Stimulated activated CD4-positive, alpha-beta T cell treated with anti-CD3 and anti-CD28 coated beads, TNF-alpha, amount 100 ng/mL, for 4 hours (primary cell): ENCODE measurements at places on chromosomes 4 and X.

- DNase-seq, result no peak
Measured at GRCh38 chr4:129059028-129059427, 34.3 kb downstream of the SCLT1 start.

DNA sequence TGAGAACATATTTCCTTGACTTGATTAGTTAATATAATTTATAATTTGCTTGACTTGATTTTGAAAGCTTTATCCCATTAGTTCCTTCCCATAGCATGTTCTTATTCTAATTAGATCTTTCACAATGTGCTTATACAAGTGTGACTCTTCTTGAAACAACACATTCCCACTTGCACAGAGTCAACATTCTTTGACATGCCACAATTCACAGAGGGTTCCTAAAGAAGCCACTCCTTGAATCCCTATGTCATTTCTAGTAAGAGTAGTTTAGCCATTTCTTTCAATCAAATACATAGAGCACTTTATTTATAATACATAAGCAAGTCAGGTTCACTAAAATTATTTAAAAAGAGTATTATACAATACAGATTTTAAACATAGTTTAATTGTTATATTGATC is 228.9 kb upstream of the GRID2 start:
- no peak for DNase-seq

DNA sequence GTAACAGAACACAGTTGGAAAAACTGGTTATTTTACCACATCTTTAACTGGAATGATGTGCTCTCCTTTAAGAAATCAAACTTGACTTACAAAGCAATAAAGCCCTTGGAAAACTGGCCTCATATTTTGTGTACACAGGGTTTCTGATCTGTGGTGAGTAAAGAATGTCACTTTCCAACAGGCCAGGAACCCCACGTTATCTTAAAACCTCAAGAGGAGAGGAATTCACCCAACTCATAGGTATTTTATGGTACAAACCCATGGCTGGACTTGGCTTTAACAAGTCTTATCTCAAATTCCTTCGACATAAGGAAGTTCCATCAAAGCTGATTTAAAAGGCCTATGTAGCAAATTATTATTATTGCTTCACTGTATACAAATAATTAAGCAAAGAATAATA is 1735.1 kb downstream of the PCDH7 start:
- no peak for DNase-seq

- DNase-seq, result no peak
Measured at GRCh38 chr4:101961144-101961543, 170.6 kb downstream of the BANK1 start.

- DNase-seq, result no peak
Measured at GRCh38 chr4:143711543-143712154, 11.2 kb upstream of the FREM3 start.

GRCh38 chrX:39969099-39969818 is 128.5 kb downstream of the BCOR start:
- DNase-seq, result no peak

GRCh38 chr4:108058685-108059440 is 69.2 kb downstream of the HADH start:
- DNase-seq, result no peak

DNA sequence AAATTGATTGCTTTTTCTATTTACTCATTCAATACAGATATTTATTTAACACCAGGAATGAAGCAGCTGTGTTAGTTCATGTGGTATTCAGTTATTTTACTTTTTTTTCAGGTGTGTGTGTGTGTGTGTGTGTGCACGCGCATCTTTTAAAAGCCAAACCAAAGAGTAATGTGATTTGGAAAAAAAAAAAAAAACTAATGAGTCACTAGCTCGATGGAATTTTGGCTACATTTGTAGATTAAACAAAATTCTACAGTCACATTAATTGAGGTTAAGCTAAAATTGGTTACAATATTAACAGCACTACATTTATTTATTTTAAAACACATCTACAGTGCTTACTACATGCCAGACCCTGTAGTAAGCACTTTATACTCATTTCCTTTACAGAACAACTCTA is 66.8 kb downstream of the HHIP start:
- no peak for DNase-seq

DNA sequence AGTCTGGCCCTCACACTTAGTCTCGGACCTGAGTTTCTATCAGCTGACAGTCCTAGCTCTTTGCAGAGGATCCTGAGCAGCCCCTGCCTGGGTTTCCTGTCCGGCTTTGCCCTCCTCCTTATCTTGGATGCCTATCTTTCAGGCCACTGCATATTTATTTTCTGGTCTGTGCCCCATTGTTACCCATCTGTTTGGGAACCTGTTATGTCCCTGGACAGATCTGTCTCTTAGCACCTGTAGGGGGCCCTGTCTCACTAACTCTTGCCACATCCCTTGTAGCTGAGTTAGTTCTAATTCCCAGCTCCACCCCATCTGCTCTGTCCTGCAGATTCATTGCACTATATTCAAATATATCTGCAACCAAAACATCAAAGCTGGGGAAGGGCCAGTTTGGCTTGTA is 514.9 kb upstream of the LCORL start:
- DNase-seq, result no peak

DNA sequence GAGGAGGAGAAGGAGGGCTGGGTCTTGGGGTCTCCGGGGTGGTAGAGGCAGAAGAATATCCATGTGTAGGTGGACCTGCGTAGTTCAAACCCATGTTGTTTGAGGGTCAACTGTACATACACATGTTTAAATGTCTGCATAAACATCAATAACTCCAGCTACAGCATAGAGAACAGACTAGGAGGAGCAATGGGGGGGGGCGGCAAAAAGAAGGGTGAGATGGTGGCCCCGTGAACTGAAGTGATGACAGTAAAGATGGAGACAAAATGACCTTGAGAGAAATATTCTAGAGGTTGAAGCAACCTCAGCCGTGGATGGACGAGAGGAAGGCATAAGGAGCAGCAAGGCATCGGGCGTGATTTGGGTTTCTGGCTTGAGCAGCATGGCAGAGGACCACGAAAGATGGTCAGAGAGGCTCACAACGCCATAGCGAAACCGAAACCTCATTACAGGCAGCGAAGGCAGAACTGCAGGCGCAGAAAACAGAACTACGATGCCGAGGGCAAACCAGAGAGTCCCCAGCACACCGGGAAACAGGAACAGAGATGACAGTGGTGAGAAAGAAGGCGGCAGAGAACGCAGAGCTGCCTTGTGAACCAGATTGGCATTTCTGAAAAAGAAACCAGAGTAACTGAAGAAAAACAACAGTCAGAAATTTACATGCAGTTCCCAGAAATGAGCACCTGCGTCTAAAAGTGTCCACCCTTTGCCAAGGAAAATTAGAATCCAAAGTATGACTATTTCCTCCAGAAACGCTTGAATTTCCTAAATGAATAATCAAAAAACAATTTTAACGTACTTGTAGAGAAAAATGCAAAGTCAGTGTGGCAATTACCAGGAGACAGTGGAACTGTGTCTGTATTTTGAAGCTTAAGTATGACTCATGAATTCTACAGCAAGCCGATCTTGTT is 50.3 kb upstream of the ENPP6 start:
- peak; percentile 32 for DNase-seq

DNA sequence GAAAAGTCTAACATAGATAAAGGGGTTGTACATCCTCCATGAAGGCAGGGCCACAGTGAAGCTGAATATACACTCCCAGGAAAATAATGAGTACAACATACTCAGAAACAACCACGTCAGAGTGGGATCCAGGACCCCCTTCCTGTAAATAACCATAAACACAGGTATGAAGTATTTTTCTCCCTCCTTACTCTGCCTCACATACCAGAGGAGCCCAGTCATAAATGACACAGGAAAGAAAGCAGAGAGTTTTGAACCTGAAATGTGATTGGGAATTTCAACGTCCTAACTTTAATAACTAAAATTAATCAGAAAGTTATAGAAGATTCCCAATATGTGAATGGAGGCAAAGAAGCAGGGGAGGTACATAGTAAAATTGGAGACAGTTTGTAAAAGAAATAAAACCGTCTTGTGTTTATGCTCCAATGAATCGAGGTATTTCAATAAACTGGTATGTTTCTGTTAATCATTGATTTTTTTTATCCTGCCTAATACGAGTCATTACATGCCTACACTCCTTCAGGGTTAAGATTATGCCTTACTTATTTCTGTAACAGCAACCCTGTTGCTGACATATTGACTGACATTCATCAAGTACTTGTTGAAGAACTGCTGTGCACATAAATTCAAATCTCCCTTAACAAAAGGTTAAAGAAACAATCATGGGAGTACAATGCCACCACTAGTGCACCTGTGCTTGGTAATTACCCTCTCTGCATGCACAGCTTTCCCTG is 431.3 kb downstream of the KCNIP4 start:
- DNase-seq, result no peak

GRCh38 chrX:39318506-39319343 is 517.5 kb downstream of the MID1IP1 start:
- DNase-seq, result no peak

GRCh38 chr4:94766856-94767255 is 9.1 kb downstream of the BMPR1B start:
- DNase-seq, result no peak

DNA sequence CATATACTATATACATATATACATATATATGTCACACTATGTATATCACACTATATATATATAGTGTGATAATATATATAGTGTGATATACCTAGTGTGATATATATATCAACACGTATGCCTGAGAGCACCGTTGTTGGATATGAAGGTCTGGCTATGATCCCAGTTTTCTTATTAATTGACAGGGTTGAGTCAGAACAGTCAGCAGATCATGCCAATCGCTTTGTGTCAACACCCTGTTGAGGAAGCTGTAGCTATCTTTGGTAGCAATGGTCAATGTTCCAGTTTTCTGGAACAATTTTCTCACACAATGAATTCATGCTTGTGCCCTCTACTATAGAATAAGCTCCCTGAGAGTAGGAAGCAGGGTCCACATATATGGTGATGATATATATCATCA is 496.0 kb upstream of the AGA start:
- DNase-seq, result no peak

GRCh38 chr4:115515366-115515765 is 401.9 kb upstream of the NDST4 start:
- DNase-seq, result no peak

DNA sequence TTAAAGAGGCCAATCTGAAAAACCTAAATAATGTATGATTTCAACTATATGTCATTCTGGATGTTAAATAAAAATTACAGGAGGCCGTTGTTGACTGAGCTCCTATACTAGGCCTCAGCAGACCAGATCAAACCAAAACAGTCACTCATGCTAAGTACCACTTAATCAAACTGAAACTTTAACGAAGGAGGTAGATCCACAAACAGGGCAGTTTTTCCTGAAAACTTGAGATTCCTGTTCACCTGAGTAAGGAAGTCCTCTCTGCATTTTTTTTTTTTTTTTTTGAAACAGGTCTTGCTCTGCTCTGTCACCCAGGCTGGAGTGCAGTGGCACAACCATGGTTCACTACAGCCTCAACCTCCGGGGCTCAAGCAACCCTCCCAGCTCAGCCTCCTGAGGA is 27.7 kb downstream of the MANBA start:
- no peak for DNase-seq

GRCh38 chr4:75512386-75513211 is 1.6 kb downstream of the RCHY1 start:
- no peak for DNase-seq

DNA sequence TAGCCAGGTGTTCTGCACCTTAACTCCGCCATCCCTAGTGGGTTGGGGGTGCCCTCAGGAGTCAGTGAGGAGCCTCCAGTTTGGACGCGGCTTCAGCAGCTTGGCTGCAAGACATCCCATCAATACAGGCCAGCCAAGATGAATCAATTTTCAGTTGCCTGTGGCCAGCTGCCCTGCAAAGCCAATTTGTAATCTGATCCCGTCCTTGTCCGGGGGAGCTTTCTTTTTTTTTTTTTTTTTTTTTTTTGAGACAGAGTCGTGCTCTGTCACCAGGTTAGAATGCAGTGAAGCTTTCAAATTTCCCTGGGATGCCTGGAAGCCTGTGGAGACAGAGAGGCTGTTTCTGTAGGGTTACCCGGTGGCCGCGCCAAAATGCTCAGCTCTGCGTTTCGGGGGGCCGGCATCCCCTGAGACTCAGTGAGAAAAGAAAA is 192.5 kb downstream of the ASMT start:
- no peak for DNase-seq

DNA sequence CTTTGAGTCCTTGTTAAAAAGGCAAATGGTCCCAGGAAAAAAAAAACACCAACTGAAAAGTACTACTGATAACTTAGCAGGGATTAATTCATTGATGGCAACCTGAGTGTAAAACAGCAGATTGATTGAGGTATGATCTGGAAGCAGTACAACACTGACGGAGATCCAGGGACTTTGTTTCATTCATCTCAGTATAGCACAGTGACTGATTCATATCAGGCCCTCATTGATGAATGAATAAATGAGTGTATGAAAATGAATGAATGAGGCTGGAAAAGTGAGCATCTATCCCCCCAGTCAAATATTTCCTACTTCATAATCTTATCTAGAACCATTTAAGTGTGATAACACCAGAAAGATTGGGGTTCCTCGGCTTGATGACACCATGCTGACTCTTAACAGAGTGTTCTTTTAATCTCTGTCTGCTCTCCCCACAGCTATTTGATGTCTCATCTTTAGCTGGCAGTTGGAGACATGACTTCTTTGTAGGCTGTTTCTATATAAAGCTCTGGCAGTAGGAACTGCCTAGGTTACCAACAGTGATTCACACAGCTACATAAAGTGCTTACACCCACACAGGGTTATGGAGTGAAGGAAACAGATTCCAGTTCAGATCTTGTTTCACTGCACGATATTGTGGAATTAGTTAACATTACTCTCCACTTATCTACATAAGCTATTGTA is 18.6 kb upstream of the RNF128 start:
- DNase-seq, result no peak

GRCh38 chr4:60033826-60034225 is 1166.3 kb upstream of the ADGRL3 start:
- no peak for DNase-seq

DNA sequence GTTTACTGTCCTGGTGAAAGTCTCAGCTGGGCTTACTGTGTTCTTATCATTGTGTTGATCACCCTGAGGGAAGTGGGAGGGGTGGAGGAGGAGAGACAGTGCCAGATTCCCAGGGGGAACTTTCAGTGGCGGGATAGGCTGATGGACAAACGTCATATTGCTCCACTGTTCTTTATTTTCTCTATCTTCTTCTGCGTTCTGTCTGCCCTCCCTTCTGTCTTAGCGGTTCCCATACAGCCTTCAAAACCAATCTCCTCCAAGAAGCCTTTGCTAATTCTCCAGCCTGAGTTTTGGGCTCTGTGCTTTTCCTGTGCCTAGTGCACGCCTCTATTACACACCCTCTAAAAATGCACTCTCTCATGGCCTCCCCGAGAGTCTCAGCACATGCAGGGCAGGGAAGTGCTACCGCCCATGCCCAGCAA is 448.7 kb upstream of the FAT1 start:
- DNase-seq, result no peak

DNA sequence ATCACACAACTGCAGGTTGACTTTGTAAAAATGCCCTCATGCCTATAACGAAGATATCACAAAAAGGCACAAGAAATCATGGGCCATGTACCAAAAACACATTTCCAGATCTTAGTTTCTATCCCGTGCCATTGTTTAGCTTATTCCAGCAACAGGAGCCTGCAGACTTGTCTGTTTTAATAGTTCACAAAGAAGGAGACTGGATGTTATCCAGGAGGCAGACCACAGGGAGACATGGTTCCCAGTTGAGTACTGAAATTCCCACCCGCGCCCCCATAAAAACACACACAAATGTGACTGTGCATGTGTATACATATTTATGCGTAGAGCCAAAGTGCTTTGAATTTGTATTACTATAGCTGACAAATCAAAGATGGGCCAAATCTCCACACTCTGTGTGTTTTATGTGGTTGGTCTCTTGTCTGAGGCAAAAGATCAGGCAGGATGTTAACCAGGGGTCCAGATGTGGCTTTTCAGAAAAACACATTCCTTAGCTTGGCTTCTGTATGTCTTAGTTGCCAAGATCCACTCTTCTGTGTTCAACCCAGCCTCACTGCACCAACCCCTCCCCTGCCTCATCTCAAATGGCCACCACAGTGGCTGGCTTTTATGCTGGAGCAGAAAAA is 469.2 kb upstream of the DIPK2B start:
- DNase-seq, result no peak
